GM06990 (cell line): ENCODE measurements at places on chromosomes 12 and 14.

- DNase-seq: no peak
Observed at GRCh38 chr12:65497660-65498059, 219.2 kb downstream of the MSRB3 start.

- no peak for DNase-seq
Observed at GRCh38 chr14:96051231-96051630, 12.1 kb downstream of the C14orf132 start.

GRCh38 chr12:105270671-105271255, 34.8 kb upstream of the APPL2 start:
- no peak for DNase-seq

DNA sequence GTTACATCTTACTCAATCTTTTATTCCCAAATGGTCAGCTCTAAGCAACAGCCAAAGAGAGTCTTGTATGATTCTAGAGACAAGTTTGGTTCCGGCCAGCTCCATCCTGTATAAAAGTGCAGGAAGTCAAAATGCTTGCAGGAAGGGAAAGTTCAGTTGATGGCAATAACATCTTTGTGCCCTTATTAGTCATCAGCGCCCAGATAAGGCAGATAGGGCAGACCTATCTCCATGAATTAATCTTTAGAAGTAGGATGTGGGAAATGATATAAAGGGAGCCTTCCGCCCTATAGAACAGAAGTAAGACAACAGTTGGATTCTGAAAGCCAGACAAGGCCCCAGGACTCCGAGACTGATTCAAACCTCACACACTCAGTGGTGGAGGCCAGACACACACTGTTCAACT, 6.4 kb downstream of the GNS start:
- no peak for DNase-seq

DNA sequence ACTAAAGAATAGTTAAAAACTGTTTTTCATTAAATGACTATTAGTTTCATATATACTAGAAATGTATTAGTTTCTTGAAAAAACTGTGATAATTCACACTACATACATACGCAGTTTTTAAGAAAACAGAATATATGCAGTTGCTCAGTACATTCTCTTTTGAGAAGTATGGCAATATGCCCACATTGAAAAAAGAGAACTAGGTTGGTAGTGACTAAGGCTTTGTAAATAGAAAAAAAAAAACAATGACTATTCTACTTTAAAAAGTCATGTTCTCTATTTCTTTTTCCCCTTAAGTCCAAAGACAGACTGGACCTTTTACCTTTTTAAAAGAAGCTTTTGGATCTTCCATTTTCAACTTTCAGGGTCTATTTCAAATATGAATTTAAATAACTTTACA, 25.0 kb downstream of the SNX6 start:
- no peak for DNase-seq

DNA sequence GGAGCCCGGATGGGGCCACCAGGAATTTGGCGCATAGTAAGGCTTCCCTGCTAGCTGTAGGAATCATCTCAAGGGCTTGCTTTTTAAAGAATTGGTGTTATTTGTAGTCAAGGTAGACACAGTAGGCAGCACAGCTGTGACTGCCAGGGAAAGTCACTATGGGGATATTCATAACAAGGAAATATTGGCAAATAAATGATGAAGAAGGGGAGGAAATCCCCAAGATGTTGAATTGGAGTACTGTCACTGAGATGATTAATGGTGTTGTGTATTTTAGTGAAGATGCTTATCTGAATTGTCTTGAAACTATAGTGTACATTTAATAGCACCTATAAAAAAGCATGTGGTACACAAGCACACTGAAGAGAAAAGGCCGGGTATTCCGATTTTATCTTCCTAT, 118.9 kb downstream of the NPAS3 start:
- DNase-seq: no peak

DNA sequence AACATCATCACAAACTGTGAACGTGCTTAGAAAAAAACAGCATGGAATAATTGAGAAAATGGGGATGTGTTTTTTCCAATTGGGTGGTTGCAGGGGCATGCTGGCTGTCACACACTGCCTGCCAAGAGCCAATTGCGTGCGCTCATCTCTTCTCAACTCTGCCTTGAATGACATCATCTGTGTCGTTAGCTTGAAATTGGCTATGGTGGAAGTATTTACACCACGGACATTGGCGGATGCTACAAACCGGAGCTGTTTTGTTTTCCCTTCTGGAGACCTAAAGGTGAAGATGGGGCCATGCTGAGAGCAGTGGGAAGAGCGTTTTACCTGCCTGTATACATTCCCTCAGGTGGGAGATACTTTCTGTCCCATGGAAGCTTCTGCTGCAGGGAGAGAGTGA, 71.5 kb downstream of the PRMT8 start:
- no peak for DNase-seq

DNA sequence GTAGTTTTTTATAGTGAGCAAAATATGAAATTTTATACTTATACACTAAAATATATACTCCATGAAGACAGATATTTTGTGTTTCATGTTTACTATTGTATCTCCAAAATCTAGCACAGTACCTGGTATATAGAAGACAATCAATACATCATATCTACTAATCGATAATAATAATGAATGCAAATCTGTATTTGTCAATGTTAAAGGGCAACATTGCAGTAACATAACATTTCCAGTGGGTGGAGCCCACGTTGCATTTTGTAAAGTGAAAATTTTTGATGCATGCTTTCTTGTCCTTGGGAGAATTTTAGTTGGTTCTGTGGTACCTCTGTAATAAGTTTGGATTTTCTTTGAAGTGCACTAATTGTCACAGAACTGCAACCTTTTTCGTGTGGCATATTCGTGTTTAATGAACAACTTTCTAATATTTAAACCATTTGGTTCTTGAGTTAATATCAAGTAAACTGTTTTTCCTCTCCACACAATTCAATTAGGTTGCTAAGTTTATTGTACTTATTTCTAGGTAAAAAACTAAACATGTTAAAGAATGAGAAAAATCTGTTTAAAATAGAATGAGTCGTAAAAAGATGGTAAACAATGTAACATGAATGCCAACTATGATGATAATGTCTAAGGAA, 47.4 kb downstream of the AVPR1A start:
- DNase-seq: no peak

DNA sequence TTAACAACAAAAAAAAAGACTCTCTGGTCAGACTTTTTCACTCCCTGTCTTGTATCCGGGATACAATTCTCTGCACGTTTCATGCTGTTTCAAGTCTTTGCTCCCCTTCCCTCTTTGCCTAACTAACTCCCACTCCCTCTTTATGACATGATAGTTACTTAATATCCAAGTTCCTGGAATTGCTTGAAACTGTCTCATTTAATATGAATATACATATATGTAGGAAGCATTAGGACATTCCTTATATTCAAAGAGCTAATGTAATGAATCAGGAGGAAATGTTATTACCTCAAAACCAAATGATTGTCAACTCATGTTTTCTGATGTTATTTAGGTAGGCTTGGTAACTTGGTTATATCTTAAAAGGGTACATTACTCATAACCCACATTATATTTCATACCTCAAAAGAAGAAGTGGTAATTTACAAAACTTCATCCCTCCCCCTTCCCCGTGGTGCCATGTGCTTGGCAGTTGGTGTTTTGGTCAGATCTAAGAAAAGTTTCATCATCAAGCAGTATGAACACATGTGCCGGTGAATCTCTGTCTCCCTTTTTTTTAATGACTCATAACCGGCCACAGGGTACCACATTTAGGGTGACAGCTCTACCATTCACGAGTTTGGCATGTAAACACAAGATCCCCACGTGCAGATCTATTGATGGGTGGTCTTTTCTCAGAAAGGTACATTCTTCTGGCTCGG, 56.5 kb downstream of the HCAR2 start:
- DNase-seq: peak; percentile 72

DNA sequence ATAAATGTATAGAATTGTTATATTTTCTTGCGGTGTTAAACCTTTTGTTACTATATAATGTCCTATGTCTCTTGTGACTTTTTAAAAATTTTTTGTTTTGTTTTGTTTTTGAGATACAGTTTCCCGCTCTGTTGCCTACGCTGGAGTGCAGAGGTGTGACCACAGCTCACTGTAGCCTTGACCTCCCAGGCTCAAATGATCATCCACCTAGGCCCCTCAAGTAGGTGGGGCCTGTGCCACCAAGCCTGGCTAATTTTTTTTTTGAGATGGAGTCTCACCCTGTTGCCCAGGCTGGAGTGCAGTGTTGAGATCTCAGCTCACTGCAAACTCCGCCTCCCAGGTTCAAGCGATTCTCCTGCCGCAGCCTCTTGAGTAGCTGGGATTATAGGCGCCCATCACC, 26.5 kb upstream of the RCOR1 start:
- DNase-seq: no peak

- DNase-seq: no peak
Observed at GRCh38 chr12:29552324-29552927, 54.9 kb upstream of the OVCH1 start.

GRCh38 chr14:24060984-24061913, 9.4 kb downstream of the CARMIL3 start:
- DNase-seq: no peak

DNA sequence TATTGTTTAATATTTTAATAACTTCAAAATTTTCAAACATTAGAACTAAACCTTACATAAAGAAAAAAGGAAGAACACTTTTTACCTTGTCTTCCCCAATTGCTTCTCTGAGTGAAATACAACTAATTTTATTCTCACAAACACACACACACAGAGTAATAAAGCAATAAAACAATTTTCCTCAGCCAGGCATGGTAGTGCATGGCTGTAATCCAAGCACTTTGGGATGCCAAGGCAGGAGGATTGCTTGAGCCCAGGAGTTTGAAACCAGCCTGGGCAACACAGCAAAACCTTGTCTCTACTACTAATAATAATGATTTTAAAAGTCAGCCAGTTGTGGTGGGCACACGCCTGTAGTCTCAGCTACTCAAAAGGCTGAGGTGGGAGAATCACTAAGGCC, 13.1 kb downstream of the PPP1R12A start:
- no peak for DNase-seq

GRCh38 chr12:108858311-108859074, 1.1 kb upstream of the SSH1 start:
- DNase-seq: no peak

- no peak for DNase-seq
Observed at GRCh38 chr12:28024231-28024995, 51.9 kb upstream of the PTHLH start.

GRCh38 chr12:6091786-6092566, 32.5 kb downstream of the VWF start:
- no peak for DNase-seq

DNA sequence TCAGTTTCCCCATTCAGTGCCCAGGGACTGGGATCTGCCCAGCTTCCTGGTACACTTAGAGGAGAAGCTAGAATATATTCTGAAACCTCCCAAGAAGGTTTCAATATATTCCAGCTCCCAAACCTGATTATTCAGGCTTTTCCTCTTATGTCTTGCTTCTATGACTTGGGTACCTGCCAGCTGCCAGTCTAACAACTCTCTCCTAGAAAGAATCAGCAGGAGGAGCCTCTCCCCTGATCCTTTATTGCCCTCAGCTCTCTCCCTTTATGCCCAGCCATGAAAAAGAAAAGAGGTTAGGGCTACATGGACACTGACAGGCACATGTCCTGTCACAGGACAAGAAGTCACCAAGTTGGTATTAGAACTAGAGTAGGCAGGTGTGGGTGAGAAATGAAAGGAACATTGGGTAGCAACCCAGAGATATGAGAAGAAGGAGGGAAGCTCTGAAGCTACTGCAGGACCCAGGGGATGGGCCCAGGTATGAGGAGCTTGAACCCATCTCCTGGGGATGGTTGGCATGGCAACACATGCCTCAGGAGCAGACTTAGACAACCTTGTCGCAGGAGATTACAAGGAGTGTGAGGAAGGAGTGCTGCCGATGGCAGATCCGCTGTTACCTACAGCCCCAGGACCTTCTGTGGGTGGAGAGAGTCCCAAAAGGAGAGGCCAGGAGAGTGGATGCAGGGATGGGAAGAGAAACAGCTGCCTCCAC, 2.0 kb upstream of the CACNB3 start:
- DNase-seq: no peak

DNA sequence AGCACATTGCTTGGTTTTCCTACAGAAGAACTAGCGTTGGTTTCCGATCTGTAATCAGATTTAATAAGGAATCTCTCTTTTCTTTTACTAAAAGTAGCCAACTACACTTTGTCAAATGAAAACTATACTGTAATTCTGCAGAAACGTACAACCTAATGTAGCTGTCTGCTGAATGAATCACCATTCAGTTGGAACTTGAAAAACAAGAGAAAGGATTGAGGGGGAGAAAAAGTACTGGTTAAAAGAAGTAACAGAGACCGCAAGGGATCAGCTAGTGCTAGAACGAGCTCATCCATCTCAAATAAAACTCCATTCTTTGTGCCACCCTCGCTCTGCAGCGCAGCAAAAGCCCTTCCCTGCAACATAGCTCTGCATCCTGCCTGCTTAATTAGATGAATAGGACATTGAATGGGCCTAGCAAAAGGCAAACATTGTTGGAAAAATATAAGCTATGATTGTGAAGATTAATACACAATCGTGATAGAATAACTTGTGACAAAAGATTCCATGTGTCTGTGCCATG, 2.6 kb downstream of the GARIN2 start:
- DNase-seq: no peak

DNA sequence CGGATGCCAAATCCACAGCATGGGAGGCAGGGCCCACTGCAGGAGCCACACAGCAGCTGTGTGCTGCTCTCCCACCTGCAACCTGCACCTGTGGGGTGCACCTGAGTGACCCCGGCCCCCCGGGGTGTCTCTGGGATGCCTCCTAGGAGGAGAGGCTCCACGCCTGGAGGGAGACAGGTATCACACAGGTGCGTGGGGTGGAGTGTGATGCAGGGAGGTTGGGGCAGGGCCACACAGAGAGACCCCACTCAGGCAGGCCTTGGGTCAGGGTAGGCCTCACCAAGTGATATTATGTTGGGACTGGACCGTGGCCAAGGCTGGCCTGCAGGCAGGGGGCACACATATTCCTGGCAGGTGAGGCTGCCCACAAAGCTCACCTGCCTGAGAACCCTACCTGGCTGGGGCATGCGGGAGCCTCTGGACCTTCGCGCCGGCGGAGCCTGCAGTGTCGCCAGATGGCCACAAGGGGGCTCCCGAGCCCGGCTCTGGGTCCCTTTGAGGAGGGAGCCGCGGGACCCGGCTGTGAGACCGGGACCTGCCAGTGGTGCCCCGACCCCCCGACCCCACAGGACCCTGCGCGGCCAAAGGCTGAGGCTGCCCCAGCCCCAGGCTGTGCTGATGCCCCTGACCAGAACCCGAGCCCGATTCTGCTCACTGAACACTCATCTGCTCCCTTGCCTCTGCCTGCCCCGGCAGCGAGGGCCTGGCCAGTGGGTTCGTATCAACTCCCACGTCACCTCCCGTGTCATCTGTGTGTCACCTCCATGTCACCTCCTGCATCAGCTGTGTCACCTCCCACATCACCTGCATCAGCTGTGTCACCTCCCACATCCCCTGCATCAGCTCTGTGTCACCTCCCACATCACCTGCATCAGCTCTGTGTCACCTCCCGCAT, 11.4 kb downstream of the TMEM121 start:
- no peak for DNase-seq

GRCh38 chr12:132238884-132239283, 90.5 kb downstream of the GALNT9 start:
- no peak for DNase-seq
